ENCODE measurements at places on chromosomes 13 and 19. TPM values are rescaled to one million over a fixed set of nuclear protein-coding genes. Genes with fewer than 3 reads are reported as not detected.
A peak's percentile ranks its signal among the peaks of the same experiment; 100 is the strongest.

GRCh38 chr13:87128036-87128435 is 543.1 kb upstream of the SLITRK5 start:
- no peaks in the 10 kb centered on the region for H3K4me1 ChIP-seq
- H3K4me3 ChIP-seq, result no peak overlapping the region
- H3K36me3 ChIP-seq, result no peaks in the 10 kb centered on the region
- H3K27me3 ChIP-seq, result no peaks in the 10 kb centered on the region
- H3K27ac ChIP-seq, result no peak overlapping the region
- no peak for DNase-seq

Gene FFAR2
- not detected for total RNA-seq

GRCh38 chr13:67878376-67878775 is 648.2 kb upstream of the PCDH9 start:
- no peak overlapping the region for H3K27ac ChIP-seq
- H3K4me3 ChIP-seq, result no peak overlapping the region
- no peaks in the 10 kb centered on the region for H3K27me3 ChIP-seq
- no peaks in the 10 kb centered on the region for H3K36me3 ChIP-seq
- H3K4me1 ChIP-seq, result no peaks in the 10 kb centered on the region
- DNase-seq, result no peak

DNA sequence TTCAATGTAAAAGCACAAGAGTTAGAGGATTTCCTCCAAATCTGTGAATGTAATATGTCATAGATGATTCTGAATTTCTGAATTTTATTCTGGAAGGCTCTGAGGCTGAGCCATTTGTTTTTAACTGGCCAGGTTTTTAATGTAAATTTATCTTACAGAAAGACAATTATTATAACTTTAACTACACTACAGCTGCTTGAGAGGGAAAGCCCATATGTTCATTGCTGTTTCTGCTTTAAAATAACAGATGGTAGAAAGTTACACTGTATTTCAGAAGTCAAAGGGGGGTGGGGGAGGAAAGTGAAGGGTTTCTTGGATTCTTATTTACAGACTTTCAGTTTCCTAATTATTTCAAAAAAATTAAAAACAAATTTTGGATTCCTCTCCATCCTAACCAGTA is 62.8 kb downstream of the DNAJC15 start:
- H3K36me3 ChIP-seq, result peaks cover 23% of the 10 kb centered on the region
- no peak overlapping the region for H3K27ac ChIP-seq
- no peak overlapping the region for H3K4me3 ChIP-seq

DNA sequence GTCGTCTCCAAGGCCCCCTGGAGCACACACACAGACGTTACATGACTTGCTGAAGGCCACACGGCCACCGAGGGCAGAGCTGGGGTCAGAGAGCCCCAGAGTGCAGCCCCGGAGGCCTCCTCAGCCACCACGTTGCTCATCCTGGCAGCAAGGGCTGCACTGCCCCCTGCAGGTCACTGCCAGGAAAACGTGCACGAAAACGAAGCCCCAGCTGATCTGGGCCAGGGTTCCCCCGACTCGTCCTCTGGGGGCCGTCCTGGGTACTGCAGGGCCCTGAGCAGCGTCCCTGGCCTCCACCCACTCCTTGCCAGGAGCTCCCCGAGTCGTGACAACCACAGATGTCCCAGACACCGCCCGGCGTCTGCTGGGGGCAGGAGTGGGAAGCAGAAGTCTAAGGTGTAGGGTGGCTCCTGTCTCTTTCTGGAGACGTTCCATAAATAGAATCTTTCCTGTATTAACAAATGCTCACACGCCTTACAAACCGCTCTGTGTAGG is 3.4 kb downstream of the TPGS1 start:
- peaks cover 1% of the 10 kb centered on the region for H3K27me3 ChIP-seq
- H3K4me1 ChIP-seq, result peaks cover 23% of the 10 kb centered on the region
- DNase-seq, result peak; percentile 82
- H3K4me3 ChIP-seq, result no peak overlapping the region

DNA sequence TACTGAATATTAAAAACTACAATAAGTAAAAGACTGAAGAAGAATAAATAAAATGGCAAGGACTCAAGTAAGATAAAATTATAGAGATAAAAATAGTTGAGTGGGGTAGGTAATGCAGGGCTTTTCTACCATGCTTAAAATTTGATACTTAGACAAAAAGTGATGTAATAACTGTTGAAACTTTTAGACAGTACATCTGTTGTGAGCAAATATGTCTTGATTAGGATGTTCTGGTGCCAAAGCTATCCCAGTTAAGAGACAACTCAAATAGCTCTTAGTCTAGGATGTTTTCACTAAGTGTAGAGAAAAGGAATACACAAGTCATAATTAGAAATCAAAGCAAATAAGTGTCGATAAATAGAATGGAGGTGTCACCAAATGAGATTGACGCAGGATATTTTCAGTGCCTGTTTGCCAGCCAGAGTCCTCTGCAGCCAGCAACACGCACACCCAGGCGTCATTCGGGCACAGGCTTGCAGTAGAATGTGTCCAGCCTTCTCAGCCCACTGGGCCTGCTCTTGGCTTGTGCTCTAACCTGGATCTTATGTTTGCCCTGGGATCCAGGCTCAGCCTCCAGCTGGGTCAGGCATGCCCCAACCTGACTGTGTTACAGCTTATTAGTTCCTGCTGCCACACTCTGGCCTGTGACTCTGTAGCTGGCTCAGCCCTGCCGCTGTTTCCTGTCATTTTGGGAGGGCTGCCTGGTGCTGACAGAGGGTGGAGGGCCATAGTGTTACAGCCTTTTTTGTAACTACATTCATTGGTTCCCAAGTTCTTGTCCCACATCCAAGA is 766.2 kb downstream of the PCDH17 start:
- H3K36me3 ChIP-seq, result no peaks in the 10 kb centered on the region
- H3K27ac ChIP-seq, result no peak overlapping the region
- H3K4me1 ChIP-seq, result no peaks in the 10 kb centered on the region
- H3K27me3 ChIP-seq, result no peaks in the 10 kb centered on the region
- no peak for DNase-seq
- H3K4me3 ChIP-seq, result no peak overlapping the region

DNA sequence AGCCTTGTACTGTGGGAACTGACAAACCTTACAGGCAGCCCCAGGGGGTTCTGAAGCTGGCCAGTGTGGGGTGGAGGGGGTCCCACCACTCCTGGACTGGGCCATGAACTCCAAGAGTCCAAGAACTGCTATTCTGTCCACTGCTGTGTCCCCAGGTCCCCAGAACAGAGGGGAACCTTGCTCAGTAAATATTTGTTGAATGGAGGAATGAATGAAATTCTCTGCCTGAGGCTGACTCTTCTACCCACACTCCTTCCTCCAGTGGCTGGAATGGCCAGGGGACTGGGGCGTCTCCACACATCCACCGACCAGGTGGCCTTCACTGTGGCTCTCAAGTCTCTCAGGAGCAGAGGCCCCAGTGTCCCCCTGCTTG is 11.6 kb downstream of the WIZ start:
- H3K27ac ChIP-seq, result no peak overlapping the region
- H3K4me1 ChIP-seq, result peaks cover 5% of the 10 kb centered on the region
- no peak overlapping the region for H3K4me3 ChIP-seq
- H3K36me3 ChIP-seq, result no peaks in the 10 kb centered on the region
- no peaks in the 10 kb centered on the region for H3K27me3 ChIP-seq

- H3K4me1 ChIP-seq, result no peaks in the 10 kb centered on the region
- no peaks in the 10 kb centered on the region for H3K27me3 ChIP-seq
- H3K36me3 ChIP-seq, result no peaks in the 10 kb centered on the region
- peak; percentile 9 for DNase-seq
- H3K4me3 ChIP-seq, result no peak overlapping the region
Measured at GRCh38 chr19:15629003-15629880, 11.5 kb upstream of the CYP4F3 start.

Gene HRC
- total RNA-seq, result not detected

DNA sequence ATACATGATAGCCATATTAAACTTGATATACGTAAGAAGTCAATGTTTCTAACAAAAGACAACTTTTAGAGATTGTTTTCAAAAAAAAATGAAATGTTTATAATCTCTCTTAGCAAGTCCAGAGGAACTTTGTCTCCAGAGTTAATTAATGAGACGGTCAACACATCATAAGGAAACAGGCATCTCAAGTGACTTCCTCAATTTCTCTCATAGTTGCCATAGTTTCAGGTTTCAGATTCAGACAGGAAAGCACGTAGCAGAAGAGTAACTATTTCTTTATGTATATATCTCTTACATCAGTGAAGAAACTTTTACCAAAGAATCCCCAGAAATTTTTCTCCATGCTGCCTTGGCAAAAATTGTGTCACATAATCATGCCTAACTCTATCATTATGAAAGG is 159.6 kb upstream of the ATXN8OS start:
- DNase-seq, result no peak
- H3K27me3 ChIP-seq, result no peaks in the 10 kb centered on the region
- no peaks in the 10 kb centered on the region for H3K36me3 ChIP-seq
- no peak overlapping the region for H3K4me3 ChIP-seq
- no peak overlapping the region for H3K27ac ChIP-seq
- H3K4me1 ChIP-seq, result no peaks in the 10 kb centered on the region

Measured in HFFc6 (cell line).